Stimulated activated CD8-positive, alpha-beta memory T cell treated with anti-CD3 and anti-CD28 coated beads, Interleukin-4, amount 100 ng/mL, for 1 hour (primary cell): ENCODE measurements at places on chromosomes 13 and 19.

DNA sequence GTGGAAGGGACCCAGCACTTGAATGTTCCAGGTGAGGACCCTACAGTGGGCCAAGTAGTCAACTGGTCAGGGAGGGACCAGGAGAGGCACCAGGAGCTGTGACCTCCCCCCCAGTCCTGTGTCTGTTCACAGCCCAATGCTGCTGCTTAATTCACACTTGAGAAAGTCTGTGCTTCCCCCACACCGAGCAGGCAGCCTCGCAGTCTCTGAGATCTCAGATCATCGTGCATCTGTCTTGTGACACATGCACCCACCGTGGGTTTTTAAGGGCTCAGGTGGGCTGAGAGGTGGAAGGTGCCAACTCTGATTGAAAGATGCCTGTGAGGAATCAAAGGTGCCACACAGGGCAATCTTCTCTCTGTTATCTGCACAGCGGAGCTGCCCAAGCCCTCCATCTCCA is 6.2 kb downstream of the CEACAM5 start:
- no peak for DNase-seq

GRCh38 chr19:33796164-33796875 is at the start of gene KCTD15:
Gene KCTD15, plus strand, starts transcription at chr19:33796870. Its CDS starts 3,585 bp downstream, at chr19:33800455.
- no peak for DNase-seq

DNA sequence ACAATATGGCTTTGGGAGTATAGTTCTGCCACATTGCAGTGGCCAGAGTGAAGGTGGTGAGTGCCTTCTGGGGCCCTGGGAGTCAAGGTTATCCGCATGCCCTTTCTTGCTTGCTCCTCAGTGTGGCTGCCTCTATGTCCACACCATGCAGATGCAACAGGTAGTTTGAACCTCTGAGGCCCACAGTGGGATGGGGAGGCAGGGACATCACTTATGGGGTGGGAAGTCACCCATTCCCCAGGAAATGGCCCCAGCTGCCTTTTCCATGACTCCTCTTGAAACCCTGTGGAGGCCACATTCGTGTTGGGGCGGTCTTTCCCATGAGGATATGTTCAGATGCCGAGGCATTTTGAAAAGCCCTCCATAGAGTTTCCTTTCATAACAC is 20.0 kb upstream of the ALOX5AP start:
- no peak for DNase-seq

- no peak for DNase-seq
These were observed 36.8 kb upstream of the POP4 start for GRCh38 chr19:29569038-29569911.

GRCh38 chr19:50020481-50020880 is 4.7 kb downstream of the VRK3 start:
- no peak for DNase-seq

DNA sequence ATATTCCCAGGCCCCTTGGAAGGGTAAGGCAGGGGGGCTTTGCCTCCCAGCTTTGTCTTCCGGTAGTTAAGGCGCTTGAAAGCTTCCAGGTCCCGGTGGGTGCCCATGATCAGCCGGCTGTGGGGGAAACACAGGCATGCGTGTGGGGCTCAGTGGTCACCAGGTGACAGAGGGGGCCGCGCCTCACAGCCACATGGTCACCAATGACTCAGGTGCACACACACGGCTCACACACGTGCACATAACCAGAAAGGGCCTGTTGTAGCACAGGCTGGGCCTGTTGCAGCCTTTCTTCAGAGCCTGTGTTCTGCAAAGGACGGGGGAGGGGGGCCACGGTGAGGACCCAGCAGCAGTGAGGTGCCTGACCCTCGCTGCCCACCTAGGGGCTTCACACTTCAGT is 5.9 kb downstream of the NANOS3 start:
- no peak for DNase-seq

DNA sequence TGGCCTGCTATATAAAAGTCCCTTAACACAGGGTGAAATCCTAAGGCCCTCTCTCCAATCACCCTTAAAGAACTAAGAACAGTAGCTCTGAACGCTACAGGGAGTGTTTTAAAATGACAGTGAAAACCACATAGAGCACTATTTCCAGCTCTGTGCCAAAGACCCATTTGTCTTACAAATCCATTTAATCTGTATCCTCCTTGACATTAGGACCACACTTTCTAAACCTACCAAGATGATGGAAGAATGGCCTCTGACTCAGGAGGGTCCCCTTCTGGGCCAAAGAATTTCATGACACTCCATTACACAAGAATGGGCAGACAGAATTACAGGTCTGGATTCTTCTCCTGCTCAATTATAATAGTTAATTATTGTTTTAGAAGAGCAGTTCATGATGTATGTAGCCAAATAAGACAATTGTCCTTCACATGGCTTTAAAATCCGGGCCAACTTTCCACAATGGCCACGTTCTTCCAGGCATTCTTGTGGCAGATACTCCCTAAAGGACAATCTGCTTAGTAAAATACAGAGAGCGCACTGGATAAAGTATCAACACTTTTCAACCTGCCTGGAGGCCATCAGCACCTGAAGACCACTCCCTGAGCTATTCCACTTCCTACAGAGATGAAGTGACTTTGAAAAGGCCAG is 61.0 kb downstream of the STK24 start:
- no peak for DNase-seq

- no peak for DNase-seq
These were observed 746.9 kb upstream of the PCDH9 start for GRCh38 chr13:67977066-67977465.

DNA sequence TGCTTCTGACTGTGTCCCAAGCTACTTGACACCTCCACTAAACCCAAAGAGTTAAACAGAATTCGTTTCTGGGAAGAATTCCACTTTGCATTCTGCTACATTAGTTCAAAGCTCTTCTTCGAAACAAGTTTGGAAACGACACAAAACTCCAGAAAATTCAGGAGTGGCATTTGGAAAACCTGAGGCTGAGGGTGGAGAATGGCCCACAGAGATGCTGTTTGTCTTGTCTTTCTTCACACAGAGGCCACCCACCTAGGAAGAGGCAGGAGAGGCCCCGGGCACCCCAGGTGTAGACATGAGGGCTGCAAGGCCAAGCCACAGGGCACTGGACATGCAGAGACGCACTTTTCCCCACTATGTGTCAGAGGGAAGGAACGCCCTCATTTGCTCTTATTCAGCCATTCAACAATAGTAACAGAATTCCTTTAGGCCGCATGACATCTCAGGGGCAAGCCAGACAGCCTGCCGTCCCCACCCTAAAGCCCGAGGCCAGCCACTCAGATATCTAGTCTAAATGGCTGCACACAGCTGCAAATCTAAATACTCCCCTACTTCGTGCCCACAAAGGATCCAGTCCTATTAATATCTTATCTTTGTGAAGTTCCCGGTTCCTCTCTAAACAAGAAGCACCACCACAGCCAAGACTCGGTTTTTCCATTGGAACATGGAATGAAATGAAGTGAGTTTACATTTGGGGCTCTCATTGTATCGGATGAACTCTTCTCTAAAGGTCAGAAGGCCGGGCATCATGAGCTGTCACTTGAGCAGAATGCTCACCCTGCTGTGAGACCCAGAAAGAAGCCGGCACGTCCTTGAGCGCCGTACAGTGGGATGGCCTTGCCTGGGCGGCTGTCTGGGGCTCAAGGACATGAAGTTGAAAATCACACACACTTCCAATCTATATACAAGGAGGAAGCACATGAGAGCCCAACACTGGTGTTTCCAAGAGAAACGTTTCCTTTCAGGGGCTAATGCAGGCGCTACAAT is 19.8 kb downstream of the COL4A1 start:
- DNase-seq: no peak

GRCh38 chr19:9791552-9792205 is 23.1 kb upstream of the ZNF846 start:
- DNase-seq: peak; percentile 89

- no peak for DNase-seq
These were observed 221.5 kb upstream of the TSHZ3 start for GRCh38 chr19:31570718-31571117.

GRCh38 chr19:54114340-54115108 is 933 bp downstream of the TFPT start:
- no peak for DNase-seq

GRCh38 chr19:18488838-18489626 is 32.8 kb downstream of the ELL start:
- no peak for DNase-seq

DNA sequence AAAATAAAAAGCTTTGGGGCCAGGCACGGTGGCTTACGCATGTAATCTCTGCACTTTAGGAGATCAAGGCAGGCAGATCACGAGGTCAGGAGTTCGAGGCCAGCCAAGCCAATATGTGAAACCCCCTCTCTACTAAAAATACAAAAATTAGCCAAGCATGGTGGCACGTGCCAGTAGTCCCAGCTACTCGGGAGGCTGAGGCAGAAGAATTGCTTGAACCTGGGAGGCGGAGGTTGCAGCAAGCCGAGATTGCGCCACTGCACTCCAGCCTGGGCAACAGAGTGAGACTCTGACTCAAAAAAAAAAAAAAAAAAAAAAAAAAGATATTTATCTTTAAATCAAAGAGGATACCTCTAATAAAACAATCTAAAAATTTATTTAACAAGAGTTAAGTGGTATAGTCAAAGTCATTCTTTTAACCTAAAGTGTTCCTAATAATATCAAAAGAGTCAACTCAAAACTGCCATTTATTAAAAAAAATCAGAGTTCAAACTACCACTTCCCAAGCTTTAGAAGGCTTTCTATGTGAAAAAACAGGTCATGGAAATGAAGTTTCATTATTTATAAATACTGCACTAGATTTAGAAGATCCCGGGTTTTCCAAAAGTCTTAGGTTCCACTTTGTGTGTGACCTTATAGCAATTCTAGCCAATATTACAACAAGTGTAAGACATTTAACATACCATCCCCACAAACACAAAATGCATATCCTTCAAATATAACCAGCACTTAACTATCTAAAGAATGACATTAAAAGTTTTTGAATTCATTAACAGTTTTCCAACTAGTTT is 4.4 kb downstream of the FOXO1 start:
- DNase-seq: no peak

DNA sequence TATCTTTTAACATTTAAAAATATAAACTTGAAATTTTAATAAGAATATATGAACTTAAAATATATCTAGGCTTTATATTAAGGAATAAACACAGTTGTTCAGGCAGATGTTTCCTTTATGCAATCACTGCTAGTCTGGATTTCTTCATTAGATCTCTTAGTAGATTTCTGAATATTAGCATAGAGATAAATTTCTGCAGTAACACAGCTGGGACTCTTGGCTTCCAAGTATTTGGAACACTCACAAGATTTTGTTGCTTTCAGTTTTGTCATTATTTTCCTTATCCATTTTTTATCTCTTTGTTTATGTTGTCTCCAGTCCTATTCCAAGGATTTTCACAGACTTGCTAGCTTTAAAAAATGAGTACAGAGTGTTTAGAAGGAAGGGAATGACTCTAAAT is 857.1 kb downstream of the GPC5 start:
- no peak for DNase-seq

DNA sequence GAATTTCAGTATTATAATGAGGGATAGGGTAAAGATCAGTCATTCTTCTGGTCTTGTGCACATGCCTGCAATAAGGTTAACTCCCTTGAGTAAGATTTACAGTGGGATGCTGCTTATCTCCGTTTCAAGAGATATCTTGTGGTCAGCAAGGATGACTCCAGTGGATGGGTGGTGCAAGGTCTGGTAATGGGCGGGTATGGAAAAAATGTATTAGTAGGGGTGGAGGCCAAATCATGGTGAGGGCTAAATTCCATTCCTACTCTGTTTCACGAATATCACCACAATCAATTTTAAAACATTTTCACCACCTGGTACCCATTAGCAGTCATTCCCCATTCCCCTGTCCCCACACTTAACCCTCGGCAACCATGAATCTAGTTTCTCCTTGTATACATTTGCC is 40.6 kb downstream of the CCDC122 start:
- no peak for DNase-seq

DNA sequence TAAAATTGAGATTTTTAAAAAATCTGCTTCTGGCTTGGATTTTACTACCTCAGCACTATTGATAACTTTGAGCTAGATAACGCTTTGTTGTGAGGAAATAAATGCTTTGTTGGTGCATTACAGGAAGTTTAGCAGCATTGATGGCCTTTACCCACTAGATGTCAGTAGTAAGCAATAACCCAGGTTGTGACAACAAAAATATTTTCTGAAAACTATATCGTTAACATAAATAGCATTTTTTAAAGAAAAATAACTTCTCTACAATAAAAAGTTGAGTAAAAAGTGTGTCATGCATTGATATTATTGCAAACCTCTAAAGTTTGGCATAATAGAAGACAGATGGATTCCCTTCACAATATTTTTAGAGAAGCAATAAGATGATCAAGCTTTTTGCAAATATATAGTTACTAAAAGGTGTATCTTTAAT is 1246.5 kb downstream of the UQCRFS1 start:
- no peak for DNase-seq

- DNase-seq: no peak
These were observed 1.7 kb downstream of the UBE2M start for GRCh38 chr19:58556622-58557220.

- DNase-seq: no peak
These were observed 5.2 kb upstream of the LRRC8E start for GRCh38 chr19:7883105-7883504.

- no peak for DNase-seq
These were observed 5.2 kb downstream of the HSH2D start for GRCh38 chr19:16148443-16149229.

- no peak for DNase-seq
These were observed 67.6 kb downstream of the COL4A2 start for GRCh38 chr13:110374431-110375370.

DNA sequence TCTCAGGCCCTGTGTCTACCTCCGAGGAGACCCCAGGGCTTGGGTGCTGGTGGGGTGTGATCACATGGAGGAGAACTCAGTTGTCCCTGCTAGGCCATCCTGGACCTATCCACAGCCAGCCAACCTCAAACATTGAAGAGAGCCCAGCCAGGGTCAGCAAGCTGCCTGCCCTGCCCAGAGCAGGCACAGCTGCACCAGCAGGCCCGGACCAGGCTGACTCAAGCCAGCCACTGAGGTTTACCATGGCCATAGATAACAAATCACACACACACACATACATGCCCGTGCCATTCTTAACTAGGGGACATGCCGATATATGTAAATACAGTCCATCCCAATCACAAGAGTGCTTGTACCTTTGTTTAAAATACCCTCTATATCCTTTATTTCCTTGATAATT is 8.1 kb downstream of the ARHGEF7 start:
- no peak for DNase-seq

DNA sequence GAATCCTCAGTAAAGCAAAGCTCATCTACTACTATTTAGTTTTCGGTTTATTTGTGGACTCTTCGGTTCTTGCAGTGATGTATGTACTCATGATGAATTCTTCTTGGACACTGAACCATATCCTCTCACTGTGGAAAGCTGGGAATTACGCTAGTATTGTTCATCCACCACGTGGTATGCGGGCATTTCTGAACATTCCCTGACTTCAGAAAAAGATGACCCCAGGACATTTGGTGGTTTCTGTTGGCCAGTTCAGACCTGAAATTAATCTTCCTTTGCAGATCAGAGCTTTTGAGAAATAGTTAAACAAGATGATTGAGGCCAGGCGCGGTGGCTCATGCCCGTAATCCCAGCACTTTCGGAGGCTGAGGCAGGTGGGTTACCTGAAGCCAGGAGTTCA is 25.3 kb upstream of the FBN3 start:
- DNase-seq: no peak

GRCh38 chr13:51882570-51883225 is 20.9 kb downstream of the CCDC70 start:
- no peak for DNase-seq

- DNase-seq: no peak
These were observed 445.5 kb downstream of the EFNB2 start for GRCh38 chr13:106090001-106090400.

- peak; percentile 34 for DNase-seq
These were observed 7.3 kb downstream of the SGTA start for GRCh38 chr19:2775556-2776430.

GRCh38 chr13:97432232-97432916 is 1.6 kb upstream of the RAP2A start:
- no peak for DNase-seq
